ENCODE measurements at places on chromosomes 2 and 18.

GRCh38 chr2:67631483-67631882 lies 234.3 kb downstream of the ETAA1 start:
- no peak for DNase-seq

DNA sequence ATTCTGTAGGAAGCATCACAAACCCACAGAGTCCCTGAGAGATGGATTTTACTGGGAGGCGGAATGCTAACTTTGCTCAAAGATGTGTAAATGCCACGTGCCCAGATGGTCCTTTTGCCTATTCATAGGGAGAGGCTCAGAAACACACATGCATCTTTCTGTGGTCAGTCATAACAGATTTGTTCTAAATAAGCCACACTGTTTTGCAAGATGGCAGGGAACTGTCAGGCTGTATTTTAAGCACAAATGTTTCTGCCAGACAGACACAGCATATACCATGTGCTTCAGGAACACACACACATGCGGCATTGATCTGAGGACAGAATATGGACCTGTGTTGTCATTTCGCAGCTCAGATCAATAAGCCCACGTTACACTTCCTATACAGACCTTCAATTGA lies 312.0 kb downstream of the GPD2 start:
- DNase-seq: no peak

DNA sequence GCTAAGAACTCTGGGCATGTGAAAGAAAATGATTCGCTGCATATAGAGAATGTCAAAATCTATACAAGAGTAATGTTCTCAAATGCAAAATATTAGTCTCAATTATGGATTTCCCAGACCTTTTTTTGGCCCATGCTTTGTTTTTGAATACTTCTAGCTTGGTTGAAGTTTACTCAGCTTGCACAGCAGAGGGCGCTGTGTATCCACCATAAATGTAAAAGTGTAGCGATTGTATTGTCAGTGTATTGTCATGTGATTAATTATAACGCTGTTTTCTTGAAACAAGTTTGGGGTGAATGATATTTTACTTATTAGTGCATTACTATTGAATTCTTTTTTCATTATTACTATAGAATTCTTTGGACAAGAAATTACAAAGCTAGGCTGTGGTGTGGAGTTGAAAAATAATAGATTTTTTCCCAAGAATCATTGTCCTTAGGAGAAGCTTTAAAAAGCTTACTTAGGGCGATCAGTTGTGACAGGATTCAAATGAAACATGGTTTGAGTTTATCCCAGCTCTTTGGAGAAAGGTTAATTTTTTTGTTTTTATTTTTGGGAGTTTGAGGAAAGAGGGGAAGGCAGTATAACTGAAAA lies 98.3 kb downstream of the PIK3C3 start:
- peak; percentile 13 for DNase-seq

DNA sequence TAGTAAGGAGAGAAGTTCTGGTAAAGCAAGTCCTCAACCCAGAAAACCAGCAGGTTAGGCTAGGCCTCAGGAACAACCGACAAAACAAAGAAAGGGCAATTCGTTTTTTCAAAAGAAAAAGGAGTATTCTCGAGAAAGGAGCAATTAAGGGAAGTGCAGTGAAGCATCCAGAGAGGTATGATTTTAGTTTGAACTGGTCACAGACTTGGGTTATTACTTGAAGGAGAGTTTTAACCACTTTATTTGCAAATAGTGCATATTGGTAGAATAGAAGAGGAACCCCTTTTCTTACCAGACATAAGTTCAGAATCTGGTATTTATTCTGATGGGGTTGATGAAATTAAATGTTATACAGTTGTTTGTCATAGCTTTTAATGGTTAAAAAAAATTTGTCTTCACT lies 110.0 kb upstream of the GCFC2 start:
- DNase-seq: no peak

DNA sequence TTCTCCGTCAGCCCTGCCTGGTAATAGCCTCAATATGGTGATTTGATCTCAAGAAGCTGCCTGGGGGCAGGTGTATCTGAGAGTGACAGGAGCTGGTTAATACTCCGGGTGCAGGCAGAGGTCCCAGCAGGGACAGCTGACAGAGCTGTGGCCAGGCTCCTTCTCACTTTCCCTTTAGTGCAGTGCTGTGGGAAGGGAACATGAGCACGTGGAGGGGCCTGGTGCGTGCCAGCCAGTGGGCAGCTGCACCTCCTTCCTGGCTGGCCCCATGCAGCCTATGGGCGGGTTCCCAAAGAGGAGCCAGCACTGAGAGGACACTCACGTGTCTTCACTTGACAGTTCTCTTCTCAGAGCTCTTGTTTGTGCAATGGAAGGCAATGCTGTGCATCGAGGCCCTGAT lies 9.1 kb downstream of the CNNM4 start:
- no peak for DNase-seq

- DNase-seq: peak; percentile 15
Observed at GRCh38 chr2:238320648-238321281, 447 bp downstream of the TRAF3IP1 start.

DNA sequence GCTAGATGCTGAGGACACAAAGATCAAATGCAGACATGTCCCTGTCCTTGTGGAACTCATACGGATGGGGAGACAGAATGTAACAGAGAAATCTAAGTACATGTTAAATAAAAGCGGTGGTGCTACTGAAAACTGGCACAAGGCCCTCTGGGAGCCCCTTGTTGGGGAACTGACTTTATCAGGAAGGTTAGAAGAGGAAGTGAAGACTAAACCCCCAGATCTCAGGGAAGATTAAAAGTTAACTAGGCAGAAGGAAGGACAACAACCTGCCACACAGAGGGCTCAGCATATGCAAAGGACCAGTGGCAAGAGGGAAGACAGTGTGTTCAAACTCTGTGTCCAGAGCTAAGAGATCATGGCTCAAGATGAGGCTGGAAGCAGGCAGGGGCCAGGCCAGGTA lies 4.8 kb downstream of the CACNB4 start:
- no peak for DNase-seq

DNA sequence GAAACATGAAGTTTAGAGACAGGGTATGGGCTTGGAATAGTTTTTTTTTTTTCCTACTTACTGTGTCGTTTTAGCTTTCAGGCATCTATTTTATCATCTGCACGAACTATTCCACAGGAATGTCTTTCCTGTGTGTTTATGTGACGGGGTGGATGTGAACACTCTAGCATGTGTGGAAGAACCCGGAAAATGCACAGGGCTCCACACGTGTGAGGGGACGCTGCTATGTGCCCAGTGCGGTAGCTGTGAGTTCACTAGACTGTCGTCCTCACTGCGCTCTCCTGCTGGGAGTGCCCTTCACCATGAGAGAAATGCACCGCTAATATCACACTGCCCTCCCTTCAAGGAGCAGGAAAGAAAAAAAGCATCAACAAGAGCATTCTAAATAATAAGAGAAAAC lies 250.8 kb upstream of the PXDN start:
- DNase-seq: no peak

DNA sequence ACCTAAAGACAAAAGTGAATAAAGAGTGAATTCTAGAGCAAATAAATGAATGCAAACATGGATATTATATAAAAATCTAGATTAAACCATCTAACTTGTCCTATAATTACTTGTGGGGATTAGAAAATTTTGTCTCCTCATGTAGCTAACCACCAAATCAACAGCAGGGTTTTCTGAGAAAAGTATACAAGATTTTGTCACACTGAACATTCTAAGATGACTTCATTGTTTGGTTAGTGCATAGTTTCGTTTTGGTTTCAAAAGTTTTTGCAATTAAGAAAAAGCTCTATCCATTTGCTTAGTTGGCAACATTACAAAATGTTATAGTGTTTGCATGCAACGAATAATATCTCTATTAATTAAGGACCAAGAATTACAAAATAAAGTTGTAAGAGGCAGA lies 125.0 kb downstream of the LRP2 start:
- no peak for DNase-seq

GRCh38 chr2:205237524-205237923 lies 444.8 kb upstream of the NRP2 start:
- no peak for DNase-seq

DNA sequence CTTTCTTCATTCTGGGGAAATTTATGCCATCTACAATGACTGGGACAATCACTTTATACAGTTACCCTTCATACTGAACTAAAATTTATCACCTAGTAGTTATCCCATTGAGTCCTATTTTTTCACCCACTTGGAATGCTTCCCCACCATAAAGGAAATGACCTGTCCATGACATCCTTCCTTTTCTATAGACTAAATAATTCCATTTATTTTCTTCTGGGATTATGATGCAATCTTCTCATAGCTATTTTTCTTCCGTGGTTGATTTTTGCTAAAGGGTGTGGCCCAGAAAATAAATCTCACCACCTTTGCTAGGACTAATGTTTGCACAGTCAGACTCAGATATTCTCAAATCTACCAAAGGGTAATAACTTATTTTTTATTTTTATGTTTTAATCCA lies 186.1 kb upstream of the NRXN1 start:
- DNase-seq: no peak

DNA sequence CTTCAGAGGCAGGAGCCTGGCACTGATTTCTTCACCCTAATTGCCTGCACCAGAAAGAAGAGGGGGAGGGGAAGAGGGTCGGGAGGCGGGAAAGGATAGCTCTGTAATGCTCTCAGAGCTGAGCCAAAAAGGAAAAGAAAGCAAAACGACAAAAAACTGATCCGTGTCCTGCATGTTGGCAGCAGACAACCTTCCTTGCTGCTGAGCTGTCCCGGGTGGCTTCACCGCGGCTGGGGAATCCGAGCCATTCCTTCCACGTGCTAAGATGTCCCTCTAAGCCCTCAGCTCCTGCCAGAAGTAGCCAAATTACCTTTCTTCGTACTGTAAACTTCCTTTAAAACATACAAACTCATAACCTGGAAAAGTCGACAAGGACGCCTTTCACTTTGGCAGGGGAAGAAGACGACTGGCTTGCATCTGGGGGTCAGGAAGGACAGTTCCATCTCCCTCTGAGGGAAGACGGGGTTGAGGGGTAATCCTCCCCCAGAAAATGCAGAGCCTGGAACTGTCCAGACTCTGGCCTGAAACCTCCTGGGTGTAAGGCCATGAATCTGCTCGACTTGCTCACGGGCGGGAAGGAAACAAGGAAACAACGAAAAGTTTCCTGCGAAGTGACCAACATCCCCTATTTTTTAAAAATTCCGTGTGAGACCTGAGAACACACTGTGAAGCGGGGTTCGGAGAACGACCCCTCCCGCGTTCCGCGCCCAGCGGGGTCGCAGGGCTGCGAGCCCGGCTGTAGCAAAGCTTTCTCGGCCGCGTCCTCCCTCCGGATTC lies 7.7 kb downstream of the OTX1 start:
- DNase-seq: no peak

- no peak for DNase-seq
Observed at GRCh38 chr2:216634370-216635148, 1.3 kb downstream of the IGFBP2 start.

GRCh38 chr2:224570328-224570993 lies 14.7 kb downstream of the CUL3 start:
- DNase-seq: no peak

DNA sequence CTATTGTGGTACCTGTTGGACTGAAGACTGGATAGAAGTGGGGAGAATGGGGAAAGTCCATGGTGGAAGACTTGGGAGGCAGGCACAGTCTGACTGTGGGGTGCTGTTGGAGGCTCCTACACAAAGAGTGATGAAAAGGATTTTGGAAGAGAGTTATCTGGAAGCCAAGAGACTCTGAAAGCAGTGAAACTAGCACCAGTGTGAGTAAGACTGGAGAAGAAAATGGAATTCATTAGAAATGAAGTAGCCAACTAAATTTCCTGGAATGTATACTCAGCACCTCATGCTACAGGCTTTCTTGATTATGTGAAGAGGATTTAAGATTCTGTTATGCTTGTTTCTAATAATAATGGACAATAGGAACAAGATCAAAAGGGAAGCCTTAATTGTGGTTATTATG lies 27.7 kb downstream of the ELP2 start:
- no peak for DNase-seq

GRCh38 chr2:241772063-241772499 lies 4.5 kb upstream of the GAL3ST2 start:
- no peak for DNase-seq

DNA sequence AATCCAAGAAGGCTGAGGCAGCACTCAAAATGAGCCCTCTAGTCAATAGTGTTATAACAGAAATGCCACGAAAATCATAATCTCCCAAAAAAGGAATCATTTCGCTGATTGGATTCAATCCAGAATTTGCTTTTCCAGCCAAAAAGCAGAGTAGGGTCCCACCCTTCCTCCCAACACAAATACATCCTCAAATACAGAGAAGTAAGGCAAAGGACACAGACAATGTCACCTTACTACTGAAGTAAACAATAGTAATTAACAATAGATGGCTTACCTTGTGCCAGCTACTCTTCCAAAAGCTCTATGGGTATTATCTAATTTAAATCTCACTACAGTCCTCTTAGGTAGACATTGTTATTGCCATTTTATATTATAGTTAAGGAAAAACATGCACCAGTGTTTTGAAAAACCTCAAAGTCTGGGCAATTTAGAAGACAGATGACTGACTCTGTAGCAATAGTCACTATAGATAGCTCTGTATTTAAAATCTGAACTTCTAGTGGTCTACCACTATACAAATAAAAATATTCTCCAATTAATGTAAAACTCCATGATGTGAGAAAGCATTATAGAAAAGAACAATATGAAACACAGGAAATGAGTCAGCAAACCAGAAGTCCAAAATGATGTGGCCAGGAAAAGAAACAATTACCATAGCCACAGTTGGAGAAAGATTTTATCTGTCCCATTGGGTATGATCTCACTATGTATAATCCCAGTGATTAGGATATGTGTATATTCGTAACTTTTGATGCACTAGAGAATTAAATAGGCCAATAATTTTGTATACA lies 305.0 kb upstream of the ERBB4 start:
- peak; percentile 12 for DNase-seq

GRCh38 chr2:235533198-235533597 lies 39.4 kb downstream of the AGAP1 start:
- no peak for DNase-seq

DNA sequence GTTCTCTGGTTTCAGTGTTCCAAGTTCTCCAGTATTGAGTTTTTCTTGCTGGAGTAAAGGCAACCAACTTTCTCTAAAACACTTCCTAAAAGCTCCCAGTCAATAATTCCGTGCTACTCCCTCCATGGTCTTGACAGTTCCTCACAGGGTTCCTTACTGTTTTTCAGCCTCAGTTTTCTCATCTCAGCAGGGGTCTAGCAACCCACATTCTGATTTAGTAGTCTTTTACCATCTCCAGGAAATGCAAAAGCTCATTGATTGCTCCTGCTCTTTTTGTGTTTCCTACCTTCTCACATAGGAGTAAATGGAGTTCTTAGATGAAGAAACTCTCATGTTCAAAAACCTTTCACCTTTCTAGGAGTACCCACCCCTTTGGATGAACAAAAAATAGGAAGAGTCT lies 978.8 kb upstream of the POU3F3 start:
- no peak for DNase-seq

GRCh38 chr2:128444816-128445522 lies 126.3 kb upstream of the HS6ST1 start:
- no peak for DNase-seq

- no peak for DNase-seq
Observed at GRCh38 chr2:241235859-241236593, 47.5 kb downstream of the ANO7 start.

GRCh38 chr18:57798713-57799373 lies 4.3 kb downstream of the ATP8B1 start:
- no peak for DNase-seq

GRCh38 chr2:34738691-34739090 lies 1139.6 kb upstream of the FAM98A start:
- DNase-seq: no peak

- no peak for DNase-seq
Observed at GRCh38 chr2:191115391-191115790, 35.4 kb downstream of the STAT4 start.

- peak; percentile 87 for DNase-seq
Observed at GRCh38 chr2:105239924-105240323, 1.6 kb upstream of the GPR45 start.
